ENCODE measurements at places on chromosomes 16 and 17. TPM values are rescaled to one million over a fixed set of nuclear protein-coding genes. Genes with fewer than 3 reads are reported as not detected.

DNA sequence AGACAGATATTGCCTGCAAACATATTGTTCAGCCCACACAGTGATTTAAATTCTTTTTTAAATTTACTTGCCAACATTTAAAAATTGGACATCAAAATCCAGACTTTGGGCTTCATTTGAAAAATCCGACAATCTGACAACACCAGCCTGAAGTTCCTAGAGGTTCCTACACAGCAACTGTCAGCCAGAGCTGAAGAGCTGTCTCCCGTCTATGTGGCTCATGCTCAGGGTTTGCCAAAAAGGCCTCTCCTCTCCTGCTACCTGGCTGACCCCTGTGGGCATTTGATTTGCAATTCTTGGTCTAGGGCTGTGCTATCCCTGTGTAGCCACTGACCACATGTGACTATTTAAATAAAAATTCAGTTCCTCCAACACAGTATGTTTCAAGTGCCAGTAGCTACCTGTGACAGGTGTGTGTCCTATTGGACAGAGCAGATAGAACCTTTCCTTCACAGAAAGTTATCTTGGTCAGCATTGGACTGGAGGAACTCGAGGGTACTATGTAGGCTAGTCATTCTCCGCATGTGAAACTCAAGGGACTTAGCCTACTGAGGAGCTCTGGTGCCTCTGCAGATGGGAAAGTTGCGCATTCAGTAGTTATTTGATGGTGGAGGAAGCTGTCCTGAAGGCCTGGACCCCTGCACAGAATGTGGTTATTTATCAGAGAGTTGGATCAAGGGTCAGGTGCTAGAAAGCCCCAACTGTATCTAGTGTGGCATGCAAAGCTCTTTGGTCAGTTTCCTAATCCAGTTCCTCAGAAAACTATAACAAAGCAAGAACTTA, 2.7 kb downstream of the LYRM1 start:
- H3K27ac ChIP-seq, result peak overlapping the region; percentile 95
- DNase-seq, result no peak
- H3K27me3 ChIP-seq, result no peaks in the 10 kb centered on the region

DNA sequence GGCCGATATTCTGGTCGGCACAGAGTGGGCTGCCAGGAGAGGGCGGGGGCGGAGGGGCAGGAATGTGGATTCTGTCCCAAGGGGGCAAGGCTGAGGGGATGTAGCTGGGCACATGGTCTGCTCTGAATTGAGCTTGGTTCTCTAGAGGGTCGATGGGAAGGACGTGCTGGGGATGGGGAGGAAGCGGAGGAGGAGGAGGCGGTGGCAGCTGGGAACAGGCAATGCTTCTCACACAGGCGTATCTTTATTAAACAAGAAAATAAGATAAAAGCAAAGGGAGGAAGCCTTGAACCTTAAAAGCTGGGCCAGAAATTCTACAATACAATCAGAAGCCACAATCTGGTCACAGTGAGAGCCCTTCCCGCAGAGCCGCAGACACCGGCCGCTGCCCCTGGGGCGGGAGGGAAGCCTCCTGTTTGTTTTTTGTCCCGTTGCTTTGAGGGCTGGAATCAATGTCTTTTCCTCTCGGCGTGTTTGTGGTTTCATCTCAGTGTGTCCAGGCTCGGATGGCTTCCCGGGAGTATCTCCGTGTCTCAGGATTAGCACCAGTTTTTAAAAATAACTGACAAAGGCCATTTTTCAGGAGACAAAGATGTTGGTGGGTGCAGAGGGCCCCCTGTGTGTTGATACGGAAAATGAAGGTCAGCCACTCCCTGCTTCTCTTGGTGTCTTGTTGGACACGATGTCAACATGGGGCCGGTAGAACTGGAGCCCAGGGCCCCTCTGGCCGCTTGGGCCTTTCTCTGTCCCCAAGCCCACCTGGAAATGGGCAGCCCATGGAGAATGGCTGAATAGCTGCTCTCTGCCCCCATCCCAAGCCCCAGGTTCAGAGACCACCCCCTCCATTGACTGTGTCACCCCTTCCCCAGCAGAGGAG, 12.3 kb upstream of the SLC7A5 start:
- no peak for DNase-seq
- H3K4me3 ChIP-seq, result no peak overlapping the region
- no peaks in the 10 kb centered on the region for H3K27me3 ChIP-seq
- H3K4me1 ChIP-seq, result no peaks in the 10 kb centered on the region
- H3K27ac ChIP-seq, result no peak overlapping the region

DNA sequence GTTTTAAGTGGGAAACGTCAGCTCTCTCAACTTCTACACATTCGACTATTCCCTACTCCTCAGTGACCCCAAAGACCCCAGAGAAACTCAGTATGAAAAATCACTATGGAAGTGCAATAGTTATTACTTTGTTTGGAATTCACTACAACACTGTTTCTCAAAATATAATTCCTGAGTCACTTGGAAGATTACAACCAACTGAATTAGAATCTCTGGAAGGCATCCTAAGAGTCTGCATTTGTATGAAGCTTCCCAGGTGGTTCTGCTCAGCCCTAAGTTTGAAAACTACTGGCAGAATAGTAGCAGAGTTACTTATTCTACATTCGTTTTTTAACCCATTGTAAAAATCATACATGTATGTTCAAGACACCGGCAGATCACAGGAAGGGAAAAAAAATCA, 525.6 kb downstream of the MAF start:
- H3K4me1 ChIP-seq, result no peaks in the 10 kb centered on the region
- no peak overlapping the region for H3K27ac ChIP-seq
- H3K36me3 ChIP-seq, result no peaks in the 10 kb centered on the region
- H3K27me3 ChIP-seq, result no peaks in the 10 kb centered on the region
- H3K4me3 ChIP-seq, result no peak overlapping the region

DNA sequence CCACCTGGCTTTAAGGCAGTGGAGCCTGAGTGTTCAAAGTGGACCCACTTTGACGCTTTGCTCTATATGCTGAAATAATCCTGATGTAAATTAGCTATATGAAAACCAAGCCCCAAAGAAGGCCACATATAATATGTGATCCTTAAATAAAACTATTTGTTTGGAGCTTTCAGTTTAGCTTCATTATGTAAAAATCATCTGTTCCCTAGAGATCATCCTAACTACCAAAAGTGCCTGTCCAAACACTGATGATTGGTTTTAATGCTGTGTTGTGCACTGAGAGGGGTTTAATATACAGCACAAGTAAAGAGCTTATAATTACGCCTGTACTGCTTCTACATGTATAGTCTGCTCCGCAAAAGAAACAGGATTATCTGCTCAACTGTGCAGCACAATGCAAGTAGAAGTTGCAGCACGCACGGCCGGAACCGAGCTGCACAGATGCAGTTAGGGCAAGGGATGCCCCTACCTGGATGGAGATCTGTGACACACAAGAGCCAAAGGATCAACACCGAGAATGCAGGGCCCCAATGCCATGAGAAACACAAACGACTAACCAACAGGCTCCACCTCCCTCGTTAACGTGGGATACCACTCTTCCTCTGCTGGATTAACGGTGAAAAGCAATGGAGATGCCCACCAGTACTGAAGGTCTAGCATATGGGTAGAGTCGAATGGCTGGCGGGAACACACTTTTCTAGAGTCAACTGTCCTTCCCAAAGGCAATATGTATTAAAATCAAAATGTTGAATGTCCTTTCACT, 20.5 kb downstream of the USP7 start:
- H3K4me3 ChIP-seq, result no peak overlapping the region
- no peak for DNase-seq
- H3K36me3 ChIP-seq, result no peaks in the 10 kb centered on the region

- no peaks in the 10 kb centered on the region for H3K36me3 ChIP-seq
- H3K4me1 ChIP-seq, result no peaks in the 10 kb centered on the region
- no peak overlapping the region for H3K27ac ChIP-seq
Measured at GRCh38 chr17:40671282-40671681, 6.3 kb upstream of the KRT222 start.

DNA sequence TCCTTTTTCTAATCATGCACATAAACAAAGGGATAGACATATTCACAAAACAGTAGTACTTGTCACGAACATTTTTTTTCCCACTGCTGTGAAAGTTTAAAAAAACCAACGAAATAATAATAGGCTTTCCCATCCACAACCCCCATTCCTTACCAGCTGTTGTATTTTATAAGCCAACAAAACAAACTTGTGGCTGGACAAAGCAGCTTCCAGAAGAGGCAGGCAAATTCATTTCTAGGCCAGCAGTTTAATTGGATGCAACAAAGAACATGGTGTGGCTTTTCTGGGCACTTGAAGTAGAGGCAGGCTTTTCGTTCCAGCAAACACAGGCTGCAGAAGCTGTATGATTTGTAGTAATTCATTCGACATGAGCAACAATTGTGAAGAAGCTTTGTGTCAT, 56.0 kb upstream of the FAM20A start:
- H3K4me3 ChIP-seq, result no peak overlapping the region
- H3K4me1 ChIP-seq, result peaks cover 5% of the 10 kb centered on the region
- H3K27me3 ChIP-seq, result no peaks in the 10 kb centered on the region
- DNase-seq, result no peak

DNA sequence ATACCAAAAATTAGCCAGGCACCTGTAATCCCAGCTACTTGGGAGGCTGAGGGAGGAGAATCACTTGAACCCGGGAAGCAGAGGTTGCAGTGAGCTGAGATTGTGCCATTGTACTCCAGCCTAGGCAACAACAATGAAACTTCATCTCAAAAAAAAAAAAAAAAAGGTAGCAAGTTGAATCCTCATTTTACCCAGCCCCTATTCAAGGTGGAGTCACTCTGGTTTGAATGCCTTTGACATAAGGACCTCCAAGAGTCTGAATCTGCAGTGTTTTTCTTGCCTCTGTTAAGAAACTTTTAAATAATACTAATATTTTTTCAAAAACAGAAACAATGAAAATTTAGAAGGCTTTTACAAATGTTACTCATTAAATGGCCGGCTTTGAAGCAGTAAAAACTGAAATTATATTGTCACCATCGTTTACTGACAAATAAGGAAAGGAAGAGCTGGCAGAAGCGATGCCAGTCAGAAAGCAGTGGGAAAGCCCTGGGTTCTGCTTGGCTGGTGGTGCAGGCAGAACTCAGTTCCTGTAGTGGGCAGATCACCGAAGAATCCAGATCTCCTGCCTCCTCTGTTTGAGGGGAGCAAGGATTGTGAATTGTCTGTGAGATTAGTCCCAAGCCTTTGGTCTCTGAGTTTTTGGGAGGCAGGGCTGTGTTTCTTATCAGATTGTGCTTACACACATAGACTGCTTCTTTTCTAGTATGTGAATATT, 99.7 kb upstream of the HAS3 start:
- no peak overlapping the region for H3K27ac ChIP-seq
- H3K4me3 ChIP-seq, result no peak overlapping the region
- H3K36me3 ChIP-seq, result no peaks in the 10 kb centered on the region
- H3K27me3 ChIP-seq, result no peaks in the 10 kb centered on the region

- DNase-seq, result no peak
- no peak overlapping the region for H3K4me3 ChIP-seq
- H3K36me3 ChIP-seq, result no peaks in the 10 kb centered on the region
- no peaks in the 10 kb centered on the region for H3K4me1 ChIP-seq
Measured at GRCh38 chr17:55348749-55349354, 72.8 kb downstream of the MMD start.

DNA sequence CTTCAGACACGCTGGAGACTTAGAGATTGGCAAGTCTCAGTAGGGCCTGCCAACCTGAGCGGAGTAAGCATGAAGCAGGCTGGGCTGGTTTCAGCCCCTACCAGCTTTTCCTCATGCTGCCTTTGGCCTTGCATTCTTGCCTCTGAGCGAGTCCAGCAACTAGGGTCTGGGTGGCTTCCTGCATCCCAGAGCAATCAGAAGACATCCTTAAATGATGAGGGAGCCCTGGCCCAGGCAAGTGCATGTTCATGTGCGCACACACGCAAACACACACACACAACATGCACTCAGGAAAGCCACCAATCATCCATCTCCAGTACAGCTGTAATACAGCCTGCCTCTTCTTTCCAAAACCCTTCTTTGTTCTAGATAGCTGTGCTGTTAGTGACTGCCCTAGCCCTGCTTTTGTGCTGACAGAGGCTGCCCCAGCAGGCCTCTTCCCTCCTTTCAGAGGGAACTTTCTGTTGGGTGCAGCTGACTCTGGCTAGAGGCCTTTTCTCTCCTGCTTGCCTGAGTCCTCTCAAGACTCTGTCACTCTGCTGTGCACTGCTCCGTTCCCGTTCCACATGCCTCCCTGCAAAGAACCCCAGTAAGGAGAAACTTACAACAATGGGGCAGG, 30.7 kb upstream of the TBX2 start:
- H3K4me3 ChIP-seq, result no peak overlapping the region
- H3K27ac ChIP-seq, result no peak overlapping the region
- no peaks in the 10 kb centered on the region for H3K27me3 ChIP-seq

DNA sequence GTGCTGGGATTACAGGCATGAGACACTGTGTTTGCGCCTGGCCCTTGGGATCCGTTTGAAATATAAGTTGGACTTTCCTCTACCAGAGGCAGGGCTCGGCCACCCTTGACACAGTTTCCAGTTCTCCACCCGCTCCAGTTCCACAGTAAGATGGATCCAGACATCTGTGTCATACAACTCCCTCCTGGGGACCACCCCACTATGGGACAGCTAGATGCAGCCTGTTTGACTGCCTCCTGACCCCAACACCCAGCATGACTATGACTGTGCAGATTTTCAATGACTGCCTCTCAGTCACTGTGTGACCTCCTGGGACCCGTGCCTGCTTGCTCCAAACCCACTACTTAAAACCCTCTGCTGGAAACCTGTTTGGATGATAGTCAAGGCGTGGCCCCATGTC, 166.7 kb downstream of the IRF8 start:
- no peak overlapping the region for H3K27ac ChIP-seq
- DNase-seq, result no peak
- no peaks in the 10 kb centered on the region for H3K27me3 ChIP-seq
- H3K36me3 ChIP-seq, result no peaks in the 10 kb centered on the region
- no peaks in the 10 kb centered on the region for H3K4me1 ChIP-seq

DNA sequence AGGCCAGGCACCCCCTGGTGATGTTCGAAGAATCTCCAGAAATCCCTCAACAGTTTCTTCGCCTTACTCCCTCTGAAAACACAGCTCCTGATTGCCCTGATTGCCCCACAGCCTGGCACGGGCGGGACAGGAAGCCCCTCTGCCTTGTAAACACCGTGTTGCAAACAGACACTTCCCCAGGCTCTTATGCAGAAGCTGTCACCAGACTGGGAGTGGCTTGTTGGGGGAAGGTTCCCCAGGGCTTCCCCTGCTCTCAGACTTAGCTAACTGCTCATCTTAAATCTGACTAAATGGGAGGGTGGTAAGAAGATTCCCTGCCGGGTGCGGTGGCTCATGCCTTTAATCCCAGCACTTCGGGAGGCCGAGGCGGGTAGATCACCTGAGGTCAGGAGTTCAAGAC, 11.2 kb downstream of the PIK3R5 start:
- H3K4me3 ChIP-seq, result no peak overlapping the region
- H3K27ac ChIP-seq, result no peak overlapping the region
- no peak for DNase-seq
- peaks cover 6% of the 10 kb centered on the region for H3K4me1 ChIP-seq
- H3K27me3 ChIP-seq, result no peaks in the 10 kb centered on the region

GRCh38 chr17:44363613-44364159, at the start of gene FAM171A2:
TSS of gene FAM171A2 (minus strand) at chr17:44363853. CDS start at chr17:44363714, 139 bp downstream.
- peaks cover 7% of the 10 kb centered on the region for H3K4me1 ChIP-seq
- no peak within 1 kb of the TSS for H3K27ac ChIP-seq
- H3K36me3 ChIP-seq, result no peaks in the 10 kb centered on the region
- H3K27me3 ChIP-seq, result peaks cover 5% of the 10 kb centered on the region

GRCh38 chr17:31650756-31651520, 208.1 kb downstream of the COPRS start:
- H3K4me3 ChIP-seq, result no peak overlapping the region
- H3K36me3 ChIP-seq, result no peaks in the 10 kb centered on the region
- no peak for DNase-seq
- H3K27me3 ChIP-seq, result no peaks in the 10 kb centered on the region
- no peak overlapping the region for H3K27ac ChIP-seq

The CNTNAP4 gene
- not detected for total RNA-seq

The TRAPPC1 gene
- total RNA-seq, result 36.1 TPM

The KRT33B gene
- total RNA-seq, result not detected

The GFOD2 gene
- total RNA-seq, result 19.2 TPM

The MYO15A gene
- 2.3 TPM for total RNA-seq

The CHST5 gene
- total RNA-seq, result 0.56 TPM

The WNT9B gene
- total RNA-seq, result not detected

The KCNJ2 gene
- 2.0 TPM for total RNA-seq

The TOX3 gene
- total RNA-seq, result not detected

The CCL8 gene
- 2.5 TPM for total RNA-seq
